GM12892 (cell line): ENCODE measurements at places on chromosomes 12 and 14.

- no peak for DNase-seq
These were observed 267 bp downstream of the CFAP251 start for GRCh38 chr12:121918679-121919038.

GRCh38 chr14:100662879-100663760 lies 63.6 kb upstream of the DLK1 start:
- DNase-seq, result no peak

DNA sequence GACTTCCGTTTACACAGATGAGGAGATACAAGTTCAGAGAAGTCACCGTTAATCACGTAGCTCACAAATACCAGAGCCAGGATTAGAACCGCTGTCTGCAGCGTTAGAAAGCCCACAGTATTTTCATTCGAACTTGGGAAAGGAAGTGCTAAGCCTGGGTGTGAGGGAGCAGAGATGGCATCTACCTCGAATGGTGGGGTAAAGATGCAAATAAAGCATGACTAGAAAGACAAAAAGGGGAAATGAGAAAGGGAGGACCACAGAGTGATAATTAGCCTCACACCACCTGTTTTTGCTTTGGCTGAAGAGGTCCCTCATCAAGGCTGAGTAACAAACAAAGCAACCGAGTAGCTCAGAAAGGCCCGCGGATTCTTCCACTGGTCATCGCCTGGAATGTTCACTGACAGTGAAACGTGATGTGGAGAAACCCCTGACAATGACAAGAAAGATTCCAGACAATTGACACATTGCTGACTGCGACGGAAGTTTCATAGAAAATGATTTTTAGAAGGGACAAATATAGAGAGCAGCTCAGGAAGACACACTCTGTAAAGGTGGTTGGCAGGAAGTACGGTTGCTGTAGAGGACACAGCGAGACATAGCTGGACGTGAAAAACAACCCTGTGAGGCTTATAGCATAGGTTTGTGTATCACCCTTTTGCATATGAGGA lies 31.5 kb upstream of the BHLHE41 start:
- DNase-seq, result peak; percentile 19

DNA sequence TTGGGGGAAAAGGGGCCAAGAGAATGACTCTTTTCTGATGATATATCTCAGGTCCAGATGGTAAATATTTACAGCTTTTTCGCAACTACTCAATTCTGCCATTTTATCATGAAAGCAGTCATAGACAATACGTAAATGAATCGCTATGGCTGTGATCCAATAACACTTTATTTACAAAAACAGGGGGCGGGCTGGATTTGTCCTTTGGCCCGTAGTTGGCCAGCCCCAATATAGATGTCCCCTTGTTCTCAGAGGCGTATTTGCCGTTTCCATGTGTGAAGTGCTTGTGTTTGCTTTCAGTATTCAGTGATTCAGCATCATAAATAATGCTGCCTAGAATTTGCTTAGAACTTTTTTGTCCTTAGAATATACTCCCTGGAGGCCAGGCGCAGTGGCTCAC lies 77.2 kb downstream of the CCDC92 start:
- DNase-seq, result no peak

DNA sequence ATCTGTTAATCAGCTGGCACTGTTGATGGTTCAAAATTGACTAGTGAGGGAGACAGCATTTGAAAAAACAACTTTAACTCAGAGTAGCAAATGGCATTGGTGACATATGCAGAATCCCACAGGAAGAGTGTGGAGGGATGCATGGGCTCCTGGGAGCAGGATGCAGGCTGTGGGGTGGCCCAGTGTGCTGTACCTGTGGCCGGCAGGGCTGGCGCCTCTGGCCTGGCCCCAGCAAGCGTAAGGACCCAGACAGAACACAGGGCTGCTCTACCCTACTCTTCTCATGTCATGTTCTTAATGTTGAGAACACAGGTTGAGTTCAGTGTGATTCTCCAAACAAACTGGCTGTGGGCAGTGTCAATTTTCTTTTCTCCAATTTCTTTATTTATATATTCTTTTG lies 33.4 kb downstream of the DDX51 start:
- DNase-seq, result no peak

DNA sequence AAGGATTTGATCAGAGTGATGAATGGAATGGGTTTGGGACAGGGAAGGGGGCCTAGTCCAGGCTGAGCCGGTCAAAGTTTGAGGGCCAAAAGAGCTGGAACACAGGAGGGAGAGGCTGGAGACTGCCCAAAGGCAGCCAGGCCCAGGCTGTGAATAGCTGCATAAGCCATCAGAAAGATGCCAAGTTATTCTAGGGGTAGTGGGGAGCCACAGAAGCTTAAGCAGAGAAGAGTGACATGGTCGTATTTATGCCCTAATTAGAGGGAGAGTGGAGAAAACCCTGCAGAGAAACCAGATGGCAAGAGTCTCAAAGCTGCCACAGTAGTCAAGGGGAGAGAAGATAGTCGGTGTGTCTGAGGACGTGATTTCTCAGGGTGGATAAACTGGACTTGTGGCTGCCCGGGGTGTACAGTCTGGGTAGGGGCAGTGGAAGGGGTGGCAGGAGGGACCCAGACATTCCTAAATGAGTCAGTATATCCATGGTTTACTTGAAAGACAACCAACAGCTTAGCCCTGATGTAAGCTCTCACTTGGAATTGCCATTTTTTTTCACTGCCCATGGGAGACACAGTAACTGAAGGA lies 99.2 kb downstream of the PRICKLE1 start:
- no peak for DNase-seq

GRCh38 chr14:22427771-22428231 lies 161.2 kb downstream of the DAD1 start:
- no peak for DNase-seq

- DNase-seq, result no peak
These were observed 68.9 kb upstream of the NCOR2 start for GRCh38 chr12:124636138-124636978.

DNA sequence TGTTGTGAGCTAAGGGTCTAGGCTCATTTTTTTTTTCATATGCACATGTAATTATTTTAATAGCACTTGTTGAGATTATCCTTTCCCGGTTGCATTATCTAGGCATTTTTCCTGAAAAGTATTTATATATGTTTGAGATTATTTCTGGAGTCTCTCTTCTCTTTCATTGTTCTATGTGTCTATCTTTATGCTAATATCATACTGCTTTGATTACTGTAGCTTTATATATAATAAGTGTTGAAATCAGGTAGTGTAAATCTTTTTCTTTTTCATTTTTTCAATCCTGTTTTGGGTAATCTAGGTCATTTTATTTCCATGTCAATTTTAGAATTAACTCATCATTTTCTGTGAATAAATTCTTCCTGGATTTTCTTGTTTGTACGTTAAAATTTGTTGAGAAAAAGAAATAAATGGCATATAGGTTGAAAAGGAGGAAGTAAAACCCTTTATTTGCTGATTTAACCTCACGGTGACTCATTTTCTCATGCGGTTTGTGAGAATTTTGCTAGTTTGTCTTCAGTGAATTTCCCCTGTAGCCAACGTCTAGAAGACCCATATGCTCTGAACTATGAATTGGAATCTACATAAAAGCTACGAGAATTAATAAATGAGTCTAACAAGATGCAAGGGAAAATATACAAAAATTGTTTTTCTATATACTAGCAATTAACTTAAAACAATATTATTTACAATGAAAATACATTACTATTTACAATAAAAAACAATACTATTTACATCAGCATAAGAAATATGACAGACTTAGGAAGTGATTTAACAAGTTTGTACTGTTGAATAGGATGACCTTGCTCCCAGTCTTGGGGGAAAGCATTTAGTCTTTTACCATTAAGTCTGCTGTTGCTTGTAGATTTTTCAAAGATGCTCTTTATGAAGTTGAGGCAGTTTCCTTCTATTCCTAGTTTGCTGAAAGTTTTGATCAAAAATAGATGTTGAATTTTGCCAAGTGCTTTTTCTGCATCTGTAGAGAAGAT lies 105.0 kb downstream of the SNAPC1 start:
- DNase-seq, result no peak

GRCh38 chr12:69913526-69913925 lies 88.5 kb downstream of the MYRFL start:
- no peak for DNase-seq

GRCh38 chr12:107485731-107486130 lies 199.9 kb upstream of the PWP1 start:
- no peak for DNase-seq

GRCh38 chr14:23327947-23328744 lies 6.9 kb downstream of the PABPN1 start:
- no peak for DNase-seq

GRCh38 chr14:23829736-23830471 lies 123.7 kb upstream of the DHRS4 start:
- DNase-seq, result no peak

GRCh38 chr14:49106741-49107667 lies 479.2 kb downstream of the RPS29 start:
- no peak for DNase-seq

DNA sequence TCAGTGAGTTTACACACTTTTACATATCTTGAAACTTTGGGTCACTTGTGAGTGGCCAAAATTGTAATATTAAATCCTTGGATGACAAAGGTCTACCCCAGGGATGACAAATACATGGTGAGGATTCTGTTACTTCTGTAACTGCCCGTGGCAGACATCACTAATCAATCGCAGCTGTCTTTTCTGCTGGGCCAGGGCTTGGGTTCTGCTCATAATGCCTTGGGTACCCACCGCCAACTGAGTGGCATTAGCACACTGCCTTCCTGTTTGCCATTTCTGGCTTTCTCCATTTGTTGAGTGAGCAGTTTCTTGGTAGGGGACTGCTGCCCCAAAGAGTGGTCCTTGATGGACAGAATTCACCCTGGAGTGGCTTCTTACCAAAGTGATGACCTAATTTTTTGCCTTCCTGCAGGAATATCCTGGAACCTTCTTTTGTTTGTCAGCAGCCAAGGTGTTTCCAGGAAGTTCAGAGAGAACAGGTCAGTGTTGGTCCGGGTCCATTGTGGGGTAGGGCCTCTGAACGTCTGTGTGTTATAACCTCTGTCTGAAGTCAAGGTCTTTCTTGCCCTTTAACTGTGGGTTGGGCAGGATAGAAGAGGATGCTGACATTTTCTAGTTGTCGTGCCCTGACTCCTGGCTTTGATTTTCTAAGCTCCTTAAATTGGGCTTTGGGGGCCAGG lies 6.2 kb downstream of the TSPAN9 start:
- no peak for DNase-seq

GRCh38 chr12:67039995-67040860 lies 228.9 kb upstream of the CAND1 start:
- DNase-seq, result no peak

- peak; percentile 34 for DNase-seq
These were observed at the start of gene PALS1 for GRCh38 chr14:67241411-67242167. Gene PALS1, plus strand, starts transcription at chr14:67241435. Its CDS starts 37,736 bp downstream, at chr14:67279171.

DNA sequence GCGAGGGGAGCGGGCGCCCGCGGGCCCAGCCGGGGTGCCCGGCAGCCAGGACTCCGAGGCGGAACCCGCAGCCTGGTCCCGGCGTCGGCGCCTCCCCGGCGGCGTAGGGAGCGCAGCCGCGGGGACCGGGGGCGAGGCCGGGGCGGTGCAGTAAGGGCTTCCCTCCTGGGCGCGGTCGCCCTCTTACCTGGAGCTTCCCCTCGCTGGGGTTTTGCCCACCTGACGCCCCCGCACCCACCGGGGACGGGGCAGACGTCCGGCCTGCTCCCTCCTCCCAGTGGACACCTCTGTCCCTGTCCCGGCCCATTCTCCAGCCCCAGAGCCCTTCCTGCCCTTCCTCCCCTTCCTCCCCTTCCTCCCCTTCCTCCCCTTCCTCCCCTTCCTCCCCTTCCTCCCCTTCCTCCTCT lies 413 bp upstream of the TUBA1C start:
- DNase-seq, result peak; percentile 52

DNA sequence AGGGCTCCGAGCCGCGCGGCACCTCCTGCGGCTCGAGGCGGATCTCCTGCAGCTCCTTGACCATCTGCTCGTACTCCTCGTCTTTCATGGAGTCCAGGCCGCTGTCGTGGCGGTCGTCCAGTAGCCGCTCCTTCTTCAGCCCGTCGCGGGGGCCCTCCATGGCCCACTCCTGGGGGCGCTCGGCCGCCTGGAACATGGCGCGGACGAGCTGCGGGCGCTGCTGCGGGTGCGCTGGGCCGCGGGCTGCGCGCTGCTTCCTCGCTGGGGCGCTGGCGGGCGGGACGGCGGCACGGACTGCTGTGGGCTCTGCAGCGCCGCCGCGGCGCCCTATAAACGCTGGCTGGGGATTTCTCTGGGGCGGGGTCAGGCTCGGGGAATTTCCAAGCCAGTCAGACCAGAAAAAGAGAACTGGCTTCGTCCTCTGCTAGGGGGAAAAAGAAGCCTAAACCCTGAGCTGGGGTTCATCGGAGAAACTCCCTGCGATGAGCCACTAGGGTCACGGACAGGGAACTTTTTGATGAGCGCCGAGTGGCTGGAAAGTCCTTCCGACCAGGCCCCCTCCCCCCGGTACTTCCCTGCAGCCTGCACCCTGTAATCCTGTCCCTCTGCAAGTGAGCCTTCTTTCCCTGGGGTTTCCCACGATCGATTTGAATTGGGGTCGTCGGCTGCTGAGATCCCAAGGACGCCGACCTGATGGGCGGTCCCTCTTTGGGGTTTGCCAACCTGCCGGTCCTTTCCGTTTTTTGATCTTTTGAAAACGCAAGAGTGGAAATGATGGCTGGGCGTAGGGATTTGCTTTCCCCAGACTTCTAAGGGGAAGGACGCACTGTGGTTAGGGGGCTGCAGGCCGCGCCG lies at the start of gene NFKBIA:
TSS of gene NFKBIA (minus strand) at position 301 of the 855 bp plus-strand sequence. CDS start at position 196, 105 bp downstream.
- peak; percentile 74 for DNase-seq

DNA sequence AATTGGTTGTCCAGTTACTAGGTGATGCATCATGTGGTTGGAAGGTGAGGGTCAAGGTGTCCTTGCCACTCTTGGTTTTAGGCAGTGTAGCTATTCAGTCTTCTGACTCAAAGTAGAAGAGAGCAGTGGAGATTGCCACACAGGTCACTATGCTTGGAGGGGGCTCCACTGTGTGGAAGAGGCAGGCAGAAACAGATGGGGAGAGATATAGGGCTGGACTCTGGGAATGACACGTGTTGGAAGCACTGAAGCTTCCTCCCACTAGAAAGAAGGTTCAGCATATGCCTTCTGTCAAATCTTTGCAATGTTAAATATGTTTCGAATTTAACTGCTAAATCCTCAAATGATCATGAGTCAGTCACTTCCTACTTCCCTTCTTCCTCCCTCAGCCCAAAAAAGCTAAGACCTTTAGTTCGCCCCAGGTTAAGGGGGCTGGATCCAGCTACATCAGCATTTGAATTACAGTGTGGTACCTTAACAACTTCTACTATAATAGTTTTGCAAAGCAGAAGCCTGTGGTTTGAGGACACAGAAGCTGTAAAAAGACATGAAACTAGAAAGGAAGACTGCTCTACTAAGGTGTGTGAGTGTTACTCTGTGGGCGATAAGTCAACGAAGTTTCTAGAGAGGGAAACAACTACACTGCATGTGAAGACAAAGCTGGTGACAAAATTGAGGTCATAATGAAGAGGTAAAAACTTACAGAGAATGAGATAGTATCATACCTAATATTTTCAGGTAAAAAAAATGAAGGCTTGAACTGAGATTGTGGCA lies 228.0 kb downstream of the NELL2 start:
- DNase-seq, result no peak
